ENCODE measurements at places on chromosomes 3 and 15.

DNA sequence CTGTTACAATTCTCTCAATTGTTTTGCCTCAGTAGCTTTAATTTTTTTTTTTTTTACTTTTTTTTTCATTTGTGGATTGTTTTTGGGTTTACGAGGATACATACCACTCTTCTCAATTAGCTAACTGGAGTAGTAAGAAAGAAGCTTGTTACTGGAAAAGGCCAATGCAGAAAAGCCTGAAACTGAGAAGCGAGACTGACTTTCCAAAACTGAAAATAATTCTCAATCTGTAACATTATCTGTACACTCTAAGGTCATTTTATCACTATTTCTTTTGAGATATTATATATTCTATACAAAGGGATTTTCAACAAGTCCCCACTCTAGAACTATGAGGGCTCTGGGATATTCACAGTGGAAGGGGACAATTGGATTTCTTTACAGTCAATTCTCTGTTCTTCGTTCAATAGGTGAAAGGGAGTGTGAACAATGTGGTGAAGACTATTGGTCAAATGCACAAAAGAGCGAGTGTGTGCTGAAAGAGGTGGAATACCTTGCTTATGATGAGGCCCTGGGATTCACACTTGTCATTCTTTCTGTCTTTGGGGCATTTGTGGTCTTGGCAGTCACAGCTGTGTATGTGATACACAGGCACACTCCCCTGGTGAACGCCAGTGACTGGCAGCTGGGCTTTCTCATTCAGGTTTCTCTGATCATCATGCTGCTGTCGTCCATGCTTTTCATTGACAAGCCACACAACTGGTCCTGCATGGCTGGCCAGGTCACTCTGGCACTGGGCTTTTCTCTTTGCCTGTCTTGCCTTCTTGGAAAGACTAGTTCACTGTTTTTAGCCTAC, 83.9 kb upstream of the KCNAB1 start:
- no peak for DNase-seq

DNA sequence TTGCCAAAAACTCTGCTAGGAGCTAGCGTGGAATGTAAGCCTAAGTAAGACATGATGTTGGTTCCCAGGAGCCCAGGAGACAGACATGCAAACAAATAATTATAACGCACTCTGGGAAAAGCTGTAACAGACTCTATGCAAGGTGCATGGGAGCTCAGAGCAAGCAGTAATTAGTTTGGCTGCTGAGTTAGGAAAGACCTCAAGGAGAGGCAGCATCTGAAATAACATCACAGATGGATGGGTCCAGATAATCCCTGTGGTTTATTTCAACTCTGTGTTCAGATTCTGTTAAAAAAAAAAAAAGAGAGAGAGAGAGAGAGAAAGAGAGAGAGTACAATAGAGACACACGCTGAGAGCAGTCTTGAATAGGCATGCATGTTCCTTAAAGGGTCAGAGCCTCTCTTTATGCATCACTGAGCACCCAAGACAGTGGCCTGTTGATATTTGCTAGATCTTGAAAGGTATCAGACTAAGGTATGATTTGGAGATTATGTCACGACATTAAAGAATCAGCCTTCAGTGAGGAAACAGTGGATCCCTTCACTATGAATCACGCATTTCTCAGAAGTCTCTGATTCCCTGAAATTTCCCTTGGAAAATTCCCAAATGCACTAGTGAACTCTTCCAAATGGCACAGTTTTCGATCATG, 124.4 kb upstream of the LIPC start:
- DNase-seq, result peak; percentile 54

DNA sequence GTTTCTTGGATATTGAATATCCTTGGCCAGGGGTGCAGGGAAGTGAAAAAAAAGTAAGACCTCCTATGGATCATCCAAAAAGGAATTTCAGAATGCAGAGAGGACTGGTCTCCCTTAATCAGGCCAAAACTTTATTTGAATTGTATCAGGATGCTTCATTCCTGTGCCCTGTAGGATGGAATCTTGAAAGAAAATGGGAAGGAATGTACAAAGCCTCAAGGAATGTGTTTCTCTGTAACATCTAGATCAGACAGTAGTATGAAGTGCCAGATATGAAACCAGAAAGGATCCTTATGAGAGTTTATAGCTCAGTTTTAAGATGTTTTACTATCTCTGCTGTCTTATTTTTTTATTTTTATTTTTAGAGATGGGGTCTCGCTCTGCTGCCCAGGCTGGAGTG, 6.5 kb upstream of the GSK3B start:
- DNase-seq, result peak; percentile 34

- DNase-seq, result no peak
Observed at GRCh38 chr3:175103298-175103697, 244.2 kb downstream of the NAALADL2 start.

DNA sequence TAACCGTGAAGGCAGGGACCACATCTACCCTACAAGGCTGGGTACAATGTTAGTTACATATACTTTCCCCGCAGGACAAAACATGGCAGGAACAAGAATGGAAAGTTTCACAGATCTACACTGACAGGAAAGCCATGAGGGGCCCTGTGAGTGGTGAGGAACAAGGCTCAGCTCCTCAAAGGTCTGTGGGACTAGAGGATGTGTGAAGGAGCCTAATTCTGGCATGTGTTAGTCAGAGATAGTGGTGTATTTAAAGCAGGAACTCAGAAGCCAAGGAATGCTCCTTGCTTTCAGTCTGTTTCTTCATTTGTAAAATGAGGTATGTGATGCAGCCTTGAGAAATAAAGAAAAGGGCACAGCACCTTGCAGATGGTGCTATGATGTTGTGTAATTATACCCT, 25.1 kb downstream of the ETV5 start:
- DNase-seq, result no peak

- no peak for DNase-seq
Observed at GRCh38 chr3:187960820-187961219, 193.1 kb upstream of the LPP start.

DNA sequence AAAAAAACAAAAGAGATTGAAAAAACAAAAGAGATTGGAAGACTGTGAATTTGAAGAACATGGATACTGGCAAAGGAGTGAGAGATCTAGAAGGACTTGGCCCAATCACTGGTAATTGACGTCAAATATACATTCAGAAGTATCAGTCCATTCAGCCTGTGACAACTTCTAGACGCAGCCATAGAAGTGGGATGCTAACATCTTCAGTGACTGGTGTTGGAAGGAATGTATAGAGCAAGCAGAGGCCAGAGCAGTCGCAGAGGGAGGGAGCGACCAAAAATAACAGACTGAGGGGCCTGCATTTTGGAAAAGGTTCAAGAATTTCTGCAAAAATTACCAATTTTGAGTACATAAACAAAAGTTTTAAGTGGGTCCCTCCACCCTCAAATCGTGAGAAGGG, 473.3 kb downstream of the CADM2 start:
- no peak for DNase-seq

GRCh38 chr3:110576960-110577359, 494.7 kb upstream of the NECTIN3 start:
- peak; percentile 92 for DNase-seq

DNA sequence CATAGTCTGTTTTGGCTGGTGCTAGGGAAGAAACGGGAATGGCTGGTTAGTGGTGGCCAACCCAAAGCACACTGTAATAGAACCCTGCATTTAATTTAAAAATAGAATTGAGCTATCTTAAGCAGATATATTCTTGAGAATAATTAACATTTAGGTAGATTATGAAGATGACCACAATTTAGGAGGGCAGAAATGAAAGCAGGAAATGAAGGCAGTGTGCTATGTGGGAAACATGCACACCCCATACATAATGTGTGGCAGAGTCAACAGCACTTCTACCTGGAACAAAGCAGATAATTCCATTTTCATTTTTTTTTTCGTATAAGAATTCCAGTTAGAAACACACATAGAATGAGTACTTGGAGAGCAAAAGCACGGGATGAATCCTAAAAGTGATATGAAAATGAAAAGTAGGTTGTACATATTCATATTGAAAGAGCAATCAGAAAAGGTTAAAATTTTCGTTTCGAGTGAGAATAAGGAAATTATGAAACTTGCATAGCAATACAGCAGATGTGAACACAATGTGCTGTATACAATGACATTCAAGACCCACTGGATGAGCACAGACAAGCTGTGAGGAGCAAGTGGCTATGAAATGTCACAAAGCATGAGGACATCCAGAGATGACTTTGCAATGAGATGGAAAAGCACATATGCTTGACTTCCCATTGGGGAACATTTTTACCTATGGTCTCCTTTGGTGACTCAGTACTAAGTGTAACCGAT, 102.6 kb downstream of the TFG start:
- DNase-seq, result no peak

DNA sequence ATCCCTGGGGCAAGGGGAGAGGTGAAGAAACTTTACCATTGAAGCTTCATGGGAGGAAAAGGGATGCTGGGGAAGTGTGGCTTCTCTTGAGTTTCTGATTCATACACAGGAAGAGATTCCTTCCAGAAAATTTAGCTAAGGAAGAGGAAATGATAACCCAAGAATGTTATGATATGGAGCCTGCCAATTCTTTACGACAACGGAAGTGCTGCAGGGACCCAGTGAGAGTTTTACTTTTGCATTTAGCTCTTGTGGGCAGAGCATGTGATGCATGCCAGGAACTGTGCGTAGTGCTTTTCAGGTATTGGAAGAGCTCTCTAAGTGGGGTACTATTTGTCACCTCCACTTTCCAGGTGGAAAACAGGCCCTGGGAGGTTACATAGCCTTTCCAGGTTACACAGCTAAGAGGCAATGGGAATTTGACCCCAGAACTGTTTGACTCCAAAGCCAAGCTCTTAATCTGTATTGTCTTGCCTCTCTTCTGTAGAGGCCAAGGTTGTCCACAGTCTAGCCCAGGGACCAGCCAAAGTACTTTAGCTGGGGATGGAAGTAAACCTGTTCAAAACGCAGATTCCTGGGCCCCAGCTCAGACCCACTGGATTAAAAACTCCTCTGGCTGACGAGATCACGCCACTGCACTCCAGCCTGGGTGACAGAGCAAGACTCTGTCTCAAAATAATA, 23.0 kb downstream of the CMTM7 start:
- DNase-seq, result no peak

DNA sequence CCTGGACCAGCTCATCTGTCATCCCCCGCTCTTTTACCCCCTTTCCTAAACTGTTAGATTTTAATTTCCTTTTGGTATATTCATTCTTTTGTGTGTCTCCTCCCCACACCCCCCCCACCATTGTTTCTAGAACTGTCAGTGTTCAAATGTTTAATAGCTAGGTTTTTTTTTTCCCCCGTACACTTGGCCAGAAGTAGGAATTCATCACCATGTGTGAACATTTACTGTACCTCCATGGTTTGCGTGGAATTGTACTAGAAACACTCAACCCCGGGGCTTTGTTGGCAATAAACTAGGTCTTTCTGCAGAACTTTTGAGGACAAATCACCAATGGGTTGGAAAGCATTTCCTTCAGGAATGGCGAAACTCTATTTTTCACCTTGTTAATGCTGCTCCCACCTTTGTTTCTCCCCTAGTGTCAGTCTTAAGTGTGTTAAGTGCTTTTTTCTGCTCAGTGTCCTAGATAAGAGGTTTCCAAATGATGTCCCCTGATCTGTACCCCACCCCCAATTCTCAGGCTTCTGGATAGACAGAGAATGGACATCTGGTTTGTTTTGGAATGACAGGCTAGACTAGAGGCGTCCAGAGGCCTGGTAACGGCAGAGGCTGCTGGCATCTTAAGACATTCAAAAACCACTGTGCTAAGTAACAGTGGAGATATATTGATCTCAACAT, 76.8 kb downstream of the SMAD3 start:
- DNase-seq, result no peak
